ENCODE measurements at places on chromosomes 5 and 9. TPM values are rescaled to one million over a fixed set of nuclear protein-coding genes. Genes with fewer than 3 reads are reported as not detected.

Gene INSL4
- not detected for total RNA-seq

- no peak for DNase-seq
Measured at GRCh38 chr5:58244819-58245475, 214.9 kb downstream of the PLK2 start.

GRCh38 chr9:108244686-108245085 is 611.1 kb downstream of the ACTL7B start:
- no peak for DNase-seq

DNA sequence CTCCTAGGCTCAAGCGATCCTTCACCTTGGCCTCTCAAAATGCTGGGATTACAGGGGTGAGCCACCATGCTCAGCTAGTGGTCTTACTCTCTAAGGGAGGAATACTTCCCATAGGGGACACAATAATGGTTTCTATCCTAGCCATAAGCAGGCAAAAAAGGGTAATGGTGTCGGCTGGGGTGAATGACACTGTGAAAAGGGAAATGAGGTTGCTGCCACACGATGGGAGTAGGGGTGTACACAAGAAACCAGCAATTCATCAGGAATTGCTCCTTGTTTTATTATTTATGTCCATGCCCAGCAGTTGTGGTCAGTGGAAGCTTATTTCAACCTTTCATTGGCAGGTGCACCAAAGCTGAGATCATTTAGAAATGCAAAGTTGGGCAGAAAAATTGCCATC is 70.3 kb upstream of the ZFR start:
- DNase-seq, result no peak

GRCh38 chr5:141637123-141637766 is 448 bp downstream of the RELL2 start:
- no peak for DNase-seq

- DNase-seq, result no peak
Measured at GRCh38 chr5:161230221-161230620, 316.3 kb downstream of the GABRB2 start.

- DNase-seq, result no peak
Measured at GRCh38 chr9:82572146-82572545, 490.8 kb downstream of the RASEF start.

Measured in mesenteric fat pad (tissue), 1 donor.